ENCODE measurements at places on chromosomes 12 and 14.

DNA sequence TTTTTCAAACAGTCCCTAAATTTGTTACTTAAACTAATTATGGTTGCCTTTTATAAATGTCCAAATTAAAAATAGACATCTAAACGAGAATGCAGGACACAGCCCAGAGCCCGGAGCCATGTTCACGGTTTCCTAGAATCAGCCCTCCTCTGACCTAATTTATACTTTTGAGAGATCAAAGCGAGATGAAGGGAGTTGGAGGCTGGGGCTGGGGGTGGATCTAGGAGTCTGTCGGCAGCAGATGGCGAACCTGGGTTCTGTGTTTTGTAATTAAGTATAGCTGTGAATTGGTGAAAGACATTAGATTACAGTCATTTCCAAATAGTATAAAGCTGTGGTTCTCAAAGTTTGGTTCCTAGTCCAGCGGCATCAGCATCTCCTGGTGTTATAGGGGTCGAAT lies 210.1 kb downstream of the SLC41A2 start:
- DNase-seq, result no peak

GRCh38 chr14:68495101-68496039 lies 297.5 kb downstream of the ZFP36L1 start:
- no peak for DNase-seq

DNA sequence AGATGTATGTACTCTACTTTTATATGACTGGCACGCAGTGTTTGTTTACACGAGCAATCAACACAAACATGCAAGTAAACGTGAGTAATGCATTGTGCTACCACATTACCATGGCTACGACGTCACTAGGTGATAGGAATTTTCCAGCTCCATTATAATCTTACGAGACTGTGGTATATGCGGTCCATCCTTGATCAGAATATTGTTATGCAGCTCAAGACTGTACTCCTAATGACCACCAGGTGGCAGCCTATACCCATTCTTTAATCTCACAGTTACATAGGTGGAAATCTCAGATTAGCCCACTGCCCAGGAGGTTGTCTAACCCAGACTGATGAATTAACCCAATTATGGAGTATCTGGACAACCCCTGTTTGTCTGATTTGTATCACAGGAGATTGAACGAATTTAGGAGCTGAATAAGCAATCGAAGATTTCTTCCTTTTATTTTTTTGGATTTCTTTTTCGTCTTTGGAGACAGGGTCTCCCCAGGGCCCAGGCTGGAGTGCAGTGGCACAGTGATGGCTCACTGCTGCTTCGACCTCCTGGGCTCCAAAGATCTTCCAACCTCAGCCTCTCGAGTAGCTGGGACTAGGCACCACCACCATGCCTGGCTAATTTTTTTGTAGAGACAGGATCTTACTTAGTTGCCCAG lies 8.7 kb upstream of the TESPA1 start:
- DNase-seq, result peak; percentile 37

GRCh38 chr12:117148642-117149041 lies 41.6 kb downstream of the FBXO21 start:
- DNase-seq, result no peak

GRCh38 chr12:6444704-6445688 lies at the start of gene CD27:
Gene CD27, plus strand, starts transcription at chr12:6444955. Its CDS starts 141 bp downstream, at chr12:6445096.
- no peak for DNase-seq

DNA sequence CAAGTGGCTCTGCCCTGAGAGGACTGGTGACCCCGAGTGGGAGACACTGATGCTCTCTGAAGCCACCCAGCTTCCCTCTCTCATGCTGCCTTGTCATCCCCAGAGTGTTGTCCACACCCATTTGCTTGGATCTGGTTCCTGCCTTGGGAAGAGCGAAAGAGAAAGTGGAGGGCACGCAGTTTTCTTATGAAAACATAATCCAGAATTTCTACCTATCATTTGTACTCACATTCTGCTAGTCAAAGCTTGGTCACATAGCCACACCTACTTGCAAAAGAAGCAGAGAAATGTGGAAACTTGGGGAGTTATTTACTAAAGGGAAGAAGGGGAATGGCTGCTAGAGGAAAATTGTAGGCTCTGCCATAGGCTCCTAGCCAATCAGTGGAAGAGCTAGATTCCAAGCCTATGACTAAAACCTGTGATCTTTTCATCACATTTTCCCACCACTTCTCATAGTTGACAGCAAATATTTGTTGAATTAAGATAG lies 326.3 kb downstream of the ZFP36L1 start:
- DNase-seq, result peak; percentile 75

DNA sequence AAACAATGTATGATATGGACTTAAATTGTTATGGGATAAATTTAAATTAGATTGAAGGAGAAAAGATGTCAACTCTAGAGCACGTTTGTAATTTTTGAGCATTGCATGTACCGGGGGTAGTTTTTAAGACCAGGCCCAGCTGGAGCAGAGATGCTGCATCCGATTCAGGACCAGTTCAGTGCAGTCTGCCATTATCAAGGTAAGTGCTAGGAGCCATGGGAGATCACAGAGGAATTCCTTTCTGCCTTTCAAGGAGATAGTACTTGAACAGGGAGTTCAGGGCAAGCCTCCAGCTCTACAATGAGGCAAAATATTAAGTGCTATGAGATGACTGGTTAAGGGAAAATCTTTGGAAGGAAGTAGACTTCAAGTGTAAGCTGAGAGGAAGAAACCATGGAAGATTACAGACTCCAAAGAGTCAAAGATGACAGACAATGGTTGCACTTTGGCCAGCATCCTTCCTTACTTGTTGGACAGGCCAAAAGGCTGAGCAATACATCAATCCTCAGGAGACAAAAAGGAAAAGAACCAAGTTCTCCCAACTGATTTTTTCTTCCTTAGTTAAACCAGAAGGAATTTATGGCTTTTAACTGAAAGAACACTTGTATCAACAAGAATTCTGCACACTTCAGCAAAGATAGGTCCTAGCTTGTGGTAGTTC lies 113.2 kb upstream of the HIF1A start:
- DNase-seq, result no peak

GRCh38 chr12:130557886-130558765 lies 158.0 kb downstream of the RIMBP2 start:
- no peak for DNase-seq

DNA sequence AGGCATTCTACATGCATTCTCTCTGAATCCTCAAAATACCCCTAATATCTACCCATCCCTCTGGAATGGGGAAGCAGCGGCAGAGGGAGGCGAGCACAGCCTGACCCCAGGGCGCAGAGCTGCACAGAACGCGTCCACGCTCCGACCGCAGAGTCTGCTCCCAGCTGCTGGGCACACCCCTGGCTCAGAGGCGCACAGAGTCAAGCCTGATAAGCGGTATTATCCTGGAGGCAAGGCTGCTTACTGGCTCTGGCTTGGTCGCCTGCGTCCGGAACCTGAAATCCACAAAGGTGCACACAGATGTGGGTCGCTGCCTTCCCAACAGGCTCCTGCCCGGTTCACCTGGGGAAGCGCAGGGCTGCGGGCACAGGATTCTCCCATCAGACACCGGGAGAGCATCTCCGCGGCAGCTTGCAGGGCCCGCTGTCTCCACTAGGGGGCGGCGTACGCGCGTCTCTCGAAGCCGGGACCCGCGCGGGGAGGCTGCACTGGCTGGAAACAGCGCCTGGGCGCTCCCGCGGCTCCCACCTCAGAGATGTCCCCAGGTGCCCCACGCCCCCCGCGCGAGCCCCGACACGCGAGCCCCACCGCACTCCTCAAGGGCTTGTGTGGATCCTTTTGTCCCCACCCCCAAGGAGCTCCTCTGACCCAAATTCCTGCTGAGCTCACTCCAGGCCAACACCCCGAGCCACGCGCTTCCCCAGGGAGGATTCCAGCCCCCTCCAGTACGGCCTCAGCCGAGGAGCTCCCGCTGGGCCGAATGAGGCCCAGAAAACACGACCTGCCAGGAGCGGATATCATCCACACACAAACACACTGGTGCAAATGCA lies 120.1 kb upstream of the FZD10 start:
- no peak for DNase-seq

Measured in fibroblast of the conjunctiva (primary cell).